ENCODE measurements at places on chromosomes 5 and 9.

DNA sequence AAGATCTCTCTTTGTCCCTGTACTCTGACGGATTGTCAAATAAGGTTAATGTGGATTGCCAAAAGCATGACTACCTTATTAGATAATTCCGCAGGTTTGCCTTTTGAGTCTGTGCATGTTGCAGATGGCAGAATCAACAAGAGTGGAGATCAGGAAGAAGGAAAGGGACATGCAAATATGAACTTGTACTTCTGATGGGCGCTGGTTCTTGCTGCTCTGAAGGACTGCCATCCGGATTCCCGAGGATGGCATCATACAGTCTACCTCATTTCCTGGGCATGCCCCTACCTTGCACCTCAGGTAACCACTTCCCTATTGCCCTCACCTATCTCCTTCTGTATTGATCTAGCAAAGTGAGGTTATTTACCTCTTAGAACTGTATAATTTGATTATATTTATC is 504.2 kb downstream of the ACTL7B start:
- no peak for DNase-seq

DNA sequence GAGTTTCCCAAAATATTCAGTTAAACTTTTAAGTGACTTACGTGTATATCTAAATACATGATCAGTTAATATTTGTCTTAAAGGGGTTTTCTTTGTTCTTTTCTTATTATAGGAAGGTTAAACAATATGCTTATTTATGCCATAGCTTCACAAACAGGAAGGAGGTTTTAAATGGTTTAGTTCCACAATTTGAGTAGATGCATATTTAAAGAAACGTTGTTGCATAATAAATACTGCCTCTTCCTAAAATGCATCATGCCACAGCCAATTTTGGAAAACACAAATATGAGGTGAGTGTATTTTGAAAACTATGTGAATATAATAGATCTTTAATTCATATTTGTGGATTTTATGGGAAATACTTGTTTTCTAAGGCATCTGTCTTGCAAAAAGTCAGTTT is 2.5 kb upstream of the ADRB2 start:
- DNase-seq = no peak

GRCh38 chr9:86093788-86094555 is 5.4 kb downstream of the GOLM1 start:
- DNase-seq = no peak

- DNase-seq = no peak
Measured at GRCh38 chr5:78727786-78728761, 79.5 kb upstream of the LHFPL2 start.

GRCh38 chr9:16001856-16002255 is 449.0 kb downstream of the CCDC171 start:
- DNase-seq = no peak

GRCh38 chr9:120438836-120439546 is 141.0 kb downstream of the CDK5RAP2 start:
- DNase-seq = no peak

DNA sequence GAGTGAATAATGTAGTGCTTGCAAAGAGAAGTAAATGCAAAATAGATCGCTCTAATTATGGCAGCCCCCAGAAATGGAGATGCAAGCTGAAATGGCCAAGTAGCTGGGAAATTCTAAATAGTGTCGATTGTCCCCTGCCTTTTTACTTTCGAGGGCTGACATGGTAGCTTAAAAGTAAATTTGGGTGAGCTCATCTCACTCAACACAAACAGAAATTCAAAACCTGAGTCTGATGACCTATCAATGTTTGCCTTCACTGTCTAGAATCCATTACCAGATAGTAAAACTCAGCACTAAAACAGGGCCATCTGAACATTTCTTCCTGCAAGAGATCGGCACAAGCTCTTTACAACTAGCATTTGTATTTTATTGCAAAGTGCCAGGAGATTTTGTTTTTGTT is 7.0 kb upstream of the LHX2 start:
- DNase-seq = no peak

DNA sequence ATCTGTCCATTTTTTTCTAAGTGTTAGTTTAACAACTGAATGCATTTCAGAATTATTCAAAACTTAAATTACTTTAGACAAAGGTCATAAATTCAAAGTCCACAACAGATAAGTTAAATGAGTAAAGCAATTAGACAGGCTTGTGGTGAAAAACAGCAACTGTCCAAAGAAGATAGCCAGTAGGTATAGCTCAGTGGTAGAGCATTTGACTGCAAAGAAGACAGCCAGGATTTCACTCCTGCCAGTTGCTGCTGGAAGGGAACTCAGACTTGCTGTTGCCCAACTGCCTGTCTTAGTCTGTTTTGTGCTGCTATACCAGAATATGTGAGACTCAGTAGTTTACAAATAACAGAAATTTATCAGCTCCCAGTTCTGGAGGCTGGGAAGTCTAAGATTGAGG is 10.0 kb downstream of the FANCC start:
- no peak for DNase-seq

- DNase-seq = no peak
Measured at GRCh38 chr9:79040671-79041070, 531.1 kb upstream of the TLE4 start.

DNA sequence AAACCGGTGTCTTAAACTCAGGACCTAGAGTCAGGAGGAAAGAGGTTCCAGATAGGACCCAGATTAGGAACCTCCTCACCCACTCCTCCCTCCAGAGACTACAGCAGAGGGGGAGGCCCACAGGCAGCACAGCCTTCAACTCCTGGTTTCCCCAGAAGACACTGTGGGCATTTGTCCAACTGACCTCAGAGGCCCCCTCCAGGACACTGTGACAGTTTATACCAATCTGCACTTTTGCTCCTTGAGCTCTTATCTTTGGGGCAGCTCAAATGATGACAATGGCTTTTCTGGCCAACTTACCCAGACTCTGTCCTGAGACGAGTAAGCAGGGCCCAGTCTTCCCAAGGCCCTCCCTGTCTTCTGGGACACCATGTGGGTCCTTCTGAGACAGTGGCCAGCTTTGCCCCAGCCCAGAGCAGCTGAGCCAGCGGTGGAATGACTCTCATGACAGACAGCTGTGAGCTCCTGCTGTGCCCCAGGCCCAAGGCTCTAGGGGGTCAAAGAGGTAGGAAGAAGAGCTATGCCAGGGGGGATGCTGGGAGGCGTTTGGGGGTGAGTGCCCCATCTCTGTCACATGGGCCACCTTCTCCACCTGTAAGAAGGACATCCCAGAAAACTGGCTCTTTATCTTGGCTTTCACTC is 14.3 kb downstream of the OR2V2 start:
- DNase-seq = no peak

DNA sequence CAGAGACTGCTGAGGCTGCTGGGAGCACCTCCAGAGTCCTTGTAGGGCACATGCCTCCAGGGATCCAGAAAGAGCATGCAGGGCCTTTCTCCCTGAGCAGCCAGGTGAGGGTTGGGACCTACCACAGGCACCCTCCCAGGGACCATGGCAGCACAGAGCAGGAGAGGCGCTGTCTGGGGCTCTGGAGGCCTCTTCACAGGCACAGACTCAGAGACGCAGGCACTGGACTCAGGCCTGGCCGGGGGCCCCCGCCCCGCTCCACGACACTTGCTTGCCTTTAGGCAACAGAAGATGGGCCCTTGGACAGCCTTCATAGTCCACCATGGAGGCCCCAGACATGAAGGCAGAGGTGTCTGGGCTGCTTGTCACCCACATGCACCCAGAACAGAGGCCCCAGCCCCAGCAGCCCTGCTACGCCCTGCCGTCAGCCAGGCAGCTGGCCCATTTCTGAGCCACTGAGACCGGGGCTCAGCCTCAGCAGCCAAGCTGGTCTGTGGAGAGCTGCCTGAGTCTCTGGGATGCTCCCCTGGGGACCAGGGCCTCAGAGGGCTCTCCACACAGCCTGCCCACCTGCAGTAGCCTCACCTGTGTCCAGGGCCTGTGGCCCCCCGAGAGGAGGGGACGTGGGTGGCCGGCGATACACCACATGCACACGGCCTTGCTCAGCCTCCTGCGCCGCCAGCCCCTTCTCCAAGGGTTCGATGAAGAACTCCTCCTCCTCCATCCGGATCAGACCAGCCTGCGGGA is 72.8 kb downstream of the ADAMTS2 start:
- no peak for DNase-seq

- DNase-seq = no peak
Measured at GRCh38 chr9:113913426-113914195, 37.5 kb downstream of the ZNF618 start.

- DNase-seq = no peak
Measured at GRCh38 chr5:177233206-177233605, 70.3 kb downstream of the RAB24 start.

GRCh38 chr5:7754997-7755596 is 95.8 kb downstream of the CFAP90 start:
- DNase-seq = peak; percentile 25

DNA sequence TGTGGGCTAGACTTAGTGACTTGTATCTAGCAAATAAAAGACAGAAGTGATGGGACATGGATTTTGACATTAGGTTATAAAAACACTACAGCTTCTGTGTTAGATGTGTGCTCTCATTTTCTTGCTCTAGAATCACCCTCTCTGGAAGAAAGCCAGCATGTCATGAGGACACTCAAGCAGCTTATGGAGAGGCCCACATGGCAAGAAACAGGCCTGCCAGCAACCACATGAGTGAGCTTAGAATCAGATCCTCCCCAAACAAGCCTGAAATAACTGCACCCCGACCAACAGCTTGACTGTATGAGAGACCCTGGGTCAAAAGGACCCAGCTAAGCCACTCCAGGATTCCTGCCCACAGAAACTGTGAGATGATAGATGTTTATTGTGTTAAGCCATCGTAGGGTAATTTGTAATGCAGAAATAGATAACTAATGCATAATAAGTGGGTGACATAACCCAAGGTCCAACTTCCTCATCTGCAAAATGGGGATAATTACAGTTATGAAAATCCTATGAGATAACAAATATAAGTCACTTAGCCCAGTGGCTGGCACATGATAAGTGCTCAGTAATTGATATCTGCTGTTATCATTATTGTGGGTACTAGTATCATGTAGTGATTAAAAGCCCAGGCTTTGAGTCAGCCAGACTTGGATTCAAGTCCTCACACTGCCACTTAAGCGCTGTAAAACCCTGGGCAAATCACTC is 86.5 kb downstream of the KLHL3 start:
- no peak for DNase-seq

DNA sequence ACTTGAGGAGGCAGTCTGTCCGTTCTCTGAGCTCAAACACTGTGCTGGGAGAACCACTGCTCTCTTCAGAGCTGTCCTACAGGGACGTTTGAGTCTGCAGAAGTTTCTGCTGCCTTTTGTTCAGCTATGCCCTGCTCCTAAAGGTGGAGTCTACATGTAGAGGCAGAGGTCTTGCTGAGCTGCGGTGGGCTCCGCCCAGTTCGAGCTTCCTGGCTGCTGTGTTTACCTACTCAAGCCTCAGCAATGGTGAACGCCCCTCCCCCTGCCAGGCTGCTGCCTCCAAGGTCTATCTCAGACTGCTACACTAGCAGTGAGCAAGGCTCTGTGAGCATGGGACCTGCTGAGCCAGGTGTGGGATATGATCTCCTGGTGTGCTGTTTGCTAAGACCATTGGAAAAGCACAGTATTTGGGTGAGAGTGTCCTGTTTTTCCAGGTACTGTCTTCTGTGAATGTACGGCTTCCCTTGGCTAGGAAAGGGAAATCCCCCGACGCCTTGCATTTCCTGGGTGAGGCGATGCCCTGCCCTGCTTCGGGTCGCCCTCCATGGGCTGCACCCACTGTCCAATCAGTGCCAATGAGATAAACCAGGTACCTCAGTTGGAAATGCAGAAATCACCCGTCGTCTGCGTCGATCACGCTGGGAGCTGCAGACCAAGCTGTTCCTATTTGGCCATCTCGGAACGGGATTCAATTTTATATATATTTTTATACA is 58.5 kb downstream of the CNTRL start:
- DNase-seq = no peak

- DNase-seq = no peak
Measured at GRCh38 chr5:131661933-131662332, 26.9 kb upstream of the RAPGEF6 start.

- DNase-seq = no peak
Measured at GRCh38 chr5:131792896-131793295, 3.9 kb downstream of the FNIP1 start.

- no peak for DNase-seq
Measured at GRCh38 chr9:98886691-98887229, 56.9 kb upstream of the COL15A1 start.

DNA sequence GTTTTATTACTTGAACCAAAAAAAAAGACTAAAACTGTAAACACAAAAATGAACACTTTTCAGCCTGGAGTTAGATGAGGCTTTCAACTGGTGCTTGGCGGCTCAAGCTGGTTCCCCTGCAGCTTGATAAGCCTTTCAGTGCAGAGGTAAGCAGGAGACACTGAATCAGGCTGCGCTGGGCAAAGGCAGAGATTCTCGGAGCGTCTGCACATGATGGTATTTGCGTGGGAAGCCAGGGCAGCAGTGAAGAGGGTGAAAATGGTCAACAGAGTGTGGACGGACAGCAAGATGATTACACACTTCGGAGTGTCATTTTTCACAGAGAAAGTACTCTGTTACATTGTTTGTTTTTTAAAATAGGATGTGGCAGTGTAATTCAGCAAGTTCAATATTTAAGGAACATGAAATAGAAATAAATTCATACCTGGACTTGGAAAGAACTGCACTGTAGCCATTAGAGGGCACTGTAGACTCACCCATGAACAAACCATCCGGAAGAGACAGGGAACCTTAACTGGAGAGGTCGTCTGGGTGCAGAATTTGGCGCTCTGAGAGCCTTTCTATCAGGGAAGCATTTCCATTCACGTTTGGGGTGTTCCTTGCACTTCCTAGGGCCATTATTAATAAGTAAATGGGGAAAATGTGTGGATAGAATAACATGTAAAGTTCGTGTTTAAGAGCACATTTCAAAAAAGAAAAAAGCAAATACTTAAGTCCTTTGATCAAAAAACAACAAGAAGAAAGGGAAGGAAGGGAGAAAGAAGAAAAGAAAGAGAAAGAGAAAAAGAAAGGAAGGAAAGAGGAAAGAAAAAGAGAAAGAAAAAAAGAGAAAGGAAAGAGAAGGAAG is 69.8 kb downstream of the ICE1 start:
- no peak for DNase-seq

DNA sequence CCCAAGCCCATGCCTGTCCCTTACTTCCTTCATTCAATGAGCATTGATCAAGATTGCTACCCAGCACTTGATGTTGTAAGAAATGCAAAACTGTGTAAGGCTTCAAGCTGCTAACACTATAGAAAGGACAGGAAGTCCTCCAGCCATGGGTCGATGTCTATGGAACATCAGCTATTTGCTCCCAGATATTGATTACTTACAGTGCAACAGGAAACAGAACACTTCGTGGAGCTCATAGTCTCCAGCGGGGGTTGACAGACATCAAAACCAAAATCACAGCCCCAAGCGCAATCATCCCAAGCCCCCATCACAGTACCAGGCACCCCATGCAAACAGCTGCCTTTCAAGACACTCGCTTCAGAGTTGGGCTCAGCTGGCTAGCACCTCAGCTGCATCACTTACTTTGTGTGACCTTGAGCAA is 26.8 kb upstream of the DUSP1 start:
- DNase-seq = no peak

DNA sequence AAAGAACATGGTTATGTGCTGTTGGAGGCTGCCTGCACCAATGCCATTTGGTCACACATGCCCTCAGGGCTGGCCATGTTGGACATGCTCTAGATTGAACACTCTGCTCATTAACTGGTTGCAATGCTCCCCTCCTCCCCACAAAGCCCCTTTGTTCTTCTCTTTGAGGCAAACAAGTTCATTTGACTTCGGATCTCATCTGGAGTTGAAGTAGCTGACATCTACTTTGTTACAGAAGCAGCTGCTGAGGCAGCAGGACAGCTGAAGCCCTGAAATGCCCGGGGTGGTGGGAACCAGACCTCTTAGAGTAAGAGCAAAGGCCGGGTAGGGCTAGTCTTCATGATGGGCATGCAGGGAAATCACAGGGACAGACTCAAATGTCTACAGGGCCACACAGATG is 123.5 kb downstream of the APBA1 start:
- DNase-seq = no peak

GRCh38 chr5:159768243-159768642 is 148.0 kb upstream of the ADRA1B start:
- no peak for DNase-seq

Measured in D721Med (cell line).